Stimulated activated CD8-positive, alpha-beta memory T cell treated with anti-CD3 and anti-CD28 coated beads, Interleukin-15, amount 100 ng/mL, for 24 hours (primary cell): ENCODE measurements at places on chromosomes 2 and 18.

- no peak for DNase-seq
Measured at GRCh38 chr2:109173311-109174171, 44.5 kb downstream of the SH3RF3 start.

GRCh38 chr2:143730953-143731260, 601.7 kb downstream of the ARHGAP15 start:
- DNase-seq: no peak

DNA sequence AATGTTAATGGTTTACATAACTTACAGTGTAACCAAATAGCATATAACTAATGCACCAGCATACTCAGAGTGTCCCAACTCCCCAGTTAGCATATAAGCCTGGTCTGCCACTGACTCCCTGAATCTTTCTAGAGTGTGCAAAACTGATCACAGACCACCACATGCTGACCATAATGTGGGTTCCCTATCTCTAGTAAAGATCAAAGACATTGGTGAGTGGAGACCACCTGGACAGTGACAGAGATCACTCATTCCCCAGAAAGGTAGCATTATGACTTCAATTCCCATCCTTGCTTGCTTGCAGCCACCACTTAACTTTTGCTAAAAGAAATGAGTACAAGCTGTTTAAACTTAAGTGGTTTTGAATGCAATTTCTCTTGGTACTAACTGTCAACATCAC, 39.0 kb downstream of the KANSL1L start:
- DNase-seq: no peak

GRCh38 chr2:64825831-64826491, 163.2 kb upstream of the SLC1A4 start:
- DNase-seq: no peak

GRCh38 chr2:65615602-65616001, 183.2 kb upstream of the SPRED2 start:
- no peak for DNase-seq

GRCh38 chr2:197477797-197478196, 21.8 kb downstream of the HSPD1 start:
- DNase-seq: no peak

GRCh38 chr2:219205165-219205538, 1.4 kb upstream of the ZFAND2B start:
- DNase-seq: no peak
